Amygdala (tissue), 56 donors: ENCODE measurements at places on chromosomes 12 and 14.

GRCh38 chr14:89280600-89280999 is 136.4 kb downstream of the FOXN3 start:
- no peak for DNase-seq

DNA sequence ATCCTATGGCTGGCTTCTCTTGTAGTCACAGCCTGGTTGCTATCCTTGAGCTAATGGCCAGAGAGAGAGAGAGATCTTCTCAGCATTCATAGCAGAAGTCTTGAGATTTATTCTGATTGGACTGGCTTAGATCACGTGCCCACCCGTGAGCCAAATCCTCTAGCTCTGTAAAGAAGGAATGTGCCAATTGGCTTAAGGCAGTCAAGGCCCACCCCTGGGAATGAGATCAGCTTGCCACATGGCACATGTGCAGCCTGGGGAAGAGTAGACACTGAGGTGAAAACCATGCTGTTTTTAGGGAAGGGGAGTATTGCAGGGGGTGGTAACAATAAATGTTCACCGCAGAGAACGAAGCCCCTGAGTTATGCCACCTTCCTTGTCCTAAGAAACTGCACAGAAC is 36.3 kb downstream of the PLEKHG7 start:
- DNase-seq: no peak

GRCh38 chr14:53304726-53305381 is 151.7 kb upstream of the DDHD1 start:
- no peak for DNase-seq

- peak; percentile 66 for DNase-seq
Observed at GRCh38 chr14:68789821-68790643, 2.8 kb downstream of the ZFP36L1 start.

GRCh38 chr14:93042968-93043940 is 72.5 kb downstream of the ITPK1 start:
- DNase-seq: no peak

DNA sequence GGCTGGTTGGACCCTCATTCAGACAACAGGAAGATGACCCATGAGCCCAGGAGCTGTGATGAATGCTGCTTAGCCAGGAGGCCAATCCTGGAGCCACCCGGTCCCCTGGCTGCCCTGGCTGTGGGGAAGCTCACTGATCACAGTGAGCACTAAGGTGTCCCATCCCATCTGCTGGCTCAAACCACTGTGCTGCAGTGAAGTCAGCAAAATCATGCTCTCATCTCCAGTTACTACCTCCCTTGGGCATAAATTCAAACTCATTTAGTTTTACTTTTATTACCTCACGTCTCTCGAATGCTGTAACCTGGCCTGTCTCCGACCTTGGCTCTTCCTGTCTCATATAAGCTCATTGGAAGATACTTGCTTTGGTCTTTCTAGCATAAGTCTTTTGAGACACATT is 112.4 kb downstream of the APAF1 start:
- DNase-seq: no peak

- no peak for DNase-seq
Observed at GRCh38 chr14:106831322-106831720, 1304.9 kb downstream of the TMEM121 start.

DNA sequence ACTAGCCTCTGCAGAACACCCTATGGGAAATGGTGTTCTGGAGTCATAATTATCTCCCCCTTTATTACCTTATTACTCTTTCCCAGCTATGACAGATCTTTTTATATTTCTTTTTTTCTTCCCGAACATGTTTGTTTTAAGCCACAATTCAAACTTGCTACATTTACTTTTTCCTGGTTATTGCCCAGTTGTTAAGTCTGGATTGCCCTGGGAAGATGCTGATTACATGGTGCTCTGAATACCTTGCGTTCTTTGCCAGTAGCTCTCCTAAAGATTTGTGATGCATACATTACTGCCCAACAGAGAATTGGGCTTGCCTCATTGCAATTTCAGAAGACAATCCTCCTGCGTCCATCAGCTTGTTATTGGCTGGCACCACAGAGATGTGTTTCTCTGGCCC is 118.3 kb upstream of the FGD4 start:
- no peak for DNase-seq

DNA sequence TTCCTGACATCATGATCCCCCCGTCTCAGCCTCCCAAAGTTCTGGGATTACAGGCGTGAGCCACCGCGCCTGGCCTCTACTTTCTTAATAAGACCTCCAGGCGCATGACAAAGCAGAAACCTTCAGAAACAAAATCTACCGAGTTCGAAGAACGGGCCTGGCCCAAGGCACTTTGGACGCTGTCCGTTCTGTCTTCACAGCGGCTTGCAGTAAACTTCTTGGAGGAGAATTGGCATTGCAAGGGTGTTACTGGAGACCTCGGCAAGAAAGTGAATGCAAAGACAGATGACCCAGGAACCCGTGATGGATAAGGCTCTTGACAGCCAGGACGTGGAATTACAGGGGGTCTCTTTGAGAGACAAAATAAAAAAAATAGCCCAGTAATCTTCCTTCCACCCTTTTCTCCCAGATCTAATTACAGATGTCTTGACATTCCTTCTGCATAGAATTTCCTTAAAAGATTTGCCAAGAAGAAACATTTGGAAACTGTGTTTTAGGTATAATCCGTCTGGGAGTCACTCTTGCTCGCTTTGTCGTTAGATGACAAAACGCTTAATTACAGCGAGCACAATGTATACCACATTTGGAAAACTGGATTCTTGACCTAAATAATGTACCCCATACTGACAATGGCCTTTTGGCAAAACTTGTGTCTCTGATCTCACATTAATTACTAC is 83.2 kb upstream of the TBX3 start:
- no peak for DNase-seq

DNA sequence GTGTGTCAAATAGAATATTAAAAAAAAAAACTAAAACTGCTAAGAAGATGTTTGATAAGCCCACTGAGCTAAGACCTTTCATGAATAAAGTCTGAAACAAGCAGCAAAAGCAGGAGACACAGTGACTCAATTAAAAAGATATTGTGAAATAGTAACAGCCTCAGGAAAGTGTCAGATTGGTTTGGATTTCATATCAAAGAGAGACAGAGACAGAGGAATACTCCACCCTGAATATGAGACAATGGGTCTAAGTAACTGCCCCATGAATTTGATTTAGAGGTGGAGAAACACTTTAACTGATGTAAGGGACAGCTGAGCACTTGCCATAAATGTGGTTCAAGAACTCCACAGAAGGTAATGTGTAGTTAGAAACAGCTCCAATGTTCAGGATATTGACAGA is 277.9 kb upstream of the FOXG1 start:
- no peak for DNase-seq

- no peak for DNase-seq
Observed at GRCh38 chr12:92080911-92081285, 64.7 kb downstream of the BTG1 start.

- no peak for DNase-seq
Observed at GRCh38 chr12:106288494-106289195, 13.9 kb upstream of the TCP11L2 start.

DNA sequence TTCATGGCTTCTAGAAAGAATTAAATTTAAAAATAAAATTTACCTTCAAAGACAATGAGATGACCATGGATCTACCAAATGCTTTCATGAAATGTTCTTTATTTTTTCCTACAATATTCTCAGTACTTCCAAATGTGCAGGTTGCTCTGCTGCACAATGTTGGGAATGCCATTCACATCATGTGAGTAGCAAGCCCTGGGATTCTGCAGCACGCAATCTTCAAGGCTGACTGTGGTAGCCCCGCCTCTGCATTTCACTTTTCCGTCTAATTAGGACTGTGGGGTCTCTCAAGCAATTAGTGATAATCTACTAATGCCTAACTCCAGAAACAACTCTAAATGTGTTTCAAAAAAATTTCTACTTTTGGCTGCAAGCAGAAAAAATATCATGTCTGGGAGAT is 13.7 kb upstream of the NTN4 start:
- DNase-seq: no peak

DNA sequence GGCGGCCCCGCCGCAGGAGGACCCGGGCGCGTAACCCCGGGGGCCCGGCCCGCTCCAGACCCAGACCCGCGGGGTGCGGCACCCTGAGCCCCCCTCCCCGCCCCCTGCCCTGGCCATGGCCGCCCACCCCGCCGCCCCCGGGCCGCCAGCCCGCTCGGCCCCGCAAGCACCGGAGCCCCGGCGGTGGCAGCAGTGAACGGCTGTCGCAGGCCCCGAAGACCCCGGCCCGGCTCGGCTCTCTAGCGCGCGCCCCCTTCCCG is 221 bp downstream of the MARCHF9 start:
- no peak for DNase-seq

- DNase-seq: no peak
Observed at GRCh38 chr14:96497087-96497486, 5.1 kb upstream of the PAPOLA start.

- no peak for DNase-seq
Observed at GRCh38 chr12:110540048-110540447, 37.9 kb downstream of the RAD9B start.

DNA sequence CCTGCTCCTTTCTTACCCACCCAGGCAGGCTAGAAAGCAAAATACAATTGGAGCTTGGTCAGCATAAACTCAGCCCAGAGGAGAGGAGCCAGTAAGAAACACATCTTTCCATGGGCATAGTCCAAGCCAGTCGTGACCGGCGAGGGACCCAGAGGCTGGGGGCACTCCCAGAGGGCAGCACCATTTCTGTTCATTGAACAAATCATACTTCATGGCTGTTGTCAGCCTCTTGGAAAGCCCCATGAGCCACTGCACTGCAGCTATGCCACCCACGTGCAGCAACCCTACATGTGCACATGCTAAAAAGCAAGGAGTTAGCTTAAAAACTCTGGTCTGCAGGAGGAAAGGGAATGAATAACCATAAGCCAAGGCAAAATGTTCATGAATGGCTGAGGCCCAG is 90.0 kb upstream of the CDKN3 start:
- DNase-seq: no peak

- DNase-seq: no peak
Observed at GRCh38 chr12:68951652-68952051, 18.7 kb upstream of the CPM start.

DNA sequence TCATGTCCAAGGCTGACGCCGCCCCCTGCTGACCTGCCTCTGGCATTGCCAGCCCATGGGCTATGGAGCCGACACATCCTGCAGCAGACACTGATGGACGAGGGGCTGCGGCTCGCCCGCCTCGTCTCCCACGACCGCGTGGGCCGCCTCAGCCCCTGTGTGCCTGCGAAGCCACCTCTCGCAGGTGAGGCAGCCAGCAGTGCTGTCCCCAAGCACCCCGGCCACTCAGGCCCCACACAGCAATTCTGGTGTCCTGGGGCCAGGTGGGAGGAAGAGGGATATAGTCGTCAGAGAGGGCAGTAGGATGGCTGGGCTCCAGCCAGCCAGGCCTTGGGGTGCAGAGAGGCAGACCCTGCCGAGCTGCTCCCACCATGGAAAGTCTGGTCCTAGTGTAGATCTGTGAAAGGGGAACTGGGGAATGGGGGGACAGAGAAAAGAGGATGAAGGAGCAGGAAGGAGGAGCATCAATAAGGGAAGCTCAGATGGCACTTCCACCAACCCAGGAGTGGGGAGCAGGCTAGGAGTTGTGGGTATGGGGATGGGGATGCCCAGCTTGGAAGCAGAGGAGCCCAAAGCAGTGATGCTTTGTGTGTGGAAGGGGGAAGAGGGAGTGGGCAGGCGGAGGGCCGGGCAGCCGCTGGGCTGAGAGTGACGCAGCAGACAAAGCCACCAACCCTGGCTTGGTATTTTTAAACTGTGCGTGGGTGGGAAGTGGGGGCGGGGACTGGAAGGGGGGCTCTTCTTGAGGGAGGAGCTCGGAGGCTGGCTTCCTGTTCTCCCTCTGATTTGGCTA is 4.7 kb downstream of the NAB2 start:
- DNase-seq: peak; percentile 38

GRCh38 chr12:26198742-26199141 is 3.4 kb downstream of the SSPN start:
- no peak for DNase-seq

DNA sequence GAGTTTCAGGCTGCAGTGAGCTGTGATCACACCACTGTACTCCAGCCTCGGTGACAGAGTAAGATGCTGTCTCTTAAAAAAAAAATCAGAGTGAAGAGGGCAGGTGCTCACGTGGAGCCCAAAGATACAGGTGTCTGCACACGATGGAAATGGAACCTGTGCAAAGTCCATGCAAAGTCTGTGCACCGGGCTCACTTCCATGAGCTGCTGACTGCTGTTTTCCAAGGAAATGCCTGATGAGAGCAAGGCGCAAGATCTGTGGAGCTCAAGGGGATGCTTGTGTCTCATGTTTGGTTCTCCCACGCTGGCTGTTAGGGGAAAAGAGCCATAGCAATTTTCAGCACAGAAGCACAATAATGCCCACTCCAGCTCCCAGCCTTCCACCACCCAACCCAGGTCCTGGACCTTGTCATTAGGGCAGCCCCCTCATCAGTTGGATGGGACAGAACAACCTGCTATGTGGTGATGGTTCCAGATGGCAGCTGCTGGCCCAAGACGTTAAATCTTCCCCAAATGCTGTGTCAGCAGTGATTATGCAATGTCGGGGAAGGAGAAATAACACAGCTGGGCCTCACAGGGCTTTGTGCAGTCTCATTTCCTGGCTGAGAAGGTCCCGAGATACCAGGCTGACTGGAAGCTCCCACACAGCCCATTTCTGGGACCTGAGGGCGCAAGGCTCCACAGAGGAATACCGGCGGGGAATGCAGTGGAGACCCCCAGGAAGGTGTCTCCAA is 27.9 kb upstream of the DICER1 start:
- DNase-seq: no peak

- no peak for DNase-seq
Observed at GRCh38 chr12:117882603-117883184, 86.1 kb downstream of the KSR2 start.

- DNase-seq: no peak
Observed at GRCh38 chr12:12432364-12432763, 75.5 kb downstream of the BORCS5 start.

- DNase-seq: no peak
Observed at GRCh38 chr14:98219638-98220037, 1052.4 kb downstream of the BCL11B start.

GRCh38 chr14:44898551-44898950 is 63.2 kb downstream of the KLHL28 start:
- no peak for DNase-seq
